ENCODE measurements at places on chromosomes 1 and 21. TPM values are rescaled to one million over a fixed set of nuclear protein-coding genes. Genes with fewer than 3 reads are reported as not detected.

DNA sequence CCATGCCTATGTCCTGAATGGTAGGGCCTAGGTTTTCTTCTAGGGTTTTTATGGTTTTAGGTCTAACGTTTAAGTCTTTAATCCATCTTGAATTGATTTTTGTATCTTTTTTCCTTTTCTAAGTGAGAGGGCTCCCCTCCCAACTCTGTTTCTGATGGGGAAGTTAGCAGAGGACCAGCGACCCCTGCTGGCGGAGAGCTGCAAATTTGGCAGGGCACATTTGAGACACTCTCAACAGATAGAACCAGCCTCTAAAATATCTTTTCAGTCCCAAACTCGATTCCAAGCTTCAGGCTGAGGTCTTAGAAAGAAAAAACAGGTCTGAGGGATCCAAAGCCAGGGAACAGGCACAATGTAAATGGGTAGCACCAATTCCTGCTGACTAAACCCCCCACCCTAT is 32.5 kb downstream of the LRRC3 start:
- DNase-seq, result no peak

DNA sequence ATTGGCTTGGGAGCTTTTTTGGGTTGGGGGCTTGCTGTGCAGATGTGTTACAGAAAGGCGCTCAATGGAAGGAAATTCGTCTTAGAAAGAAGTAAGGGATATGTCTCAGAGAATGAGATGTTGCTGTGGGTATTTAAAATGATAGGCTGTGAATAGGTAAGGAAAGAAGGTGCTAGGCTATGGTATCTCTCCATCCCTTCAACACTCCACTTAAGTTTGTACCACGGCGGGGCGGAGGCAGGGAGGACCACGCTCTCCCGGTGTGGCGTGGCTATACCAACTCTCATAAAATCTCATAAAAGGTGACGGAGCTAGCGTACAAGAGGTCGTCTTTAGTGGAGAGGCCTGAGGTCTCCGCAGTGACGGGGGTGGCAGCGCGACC is 305 bp upstream of the RPS6KC1 start:
- no peak for DNase-seq

DNA sequence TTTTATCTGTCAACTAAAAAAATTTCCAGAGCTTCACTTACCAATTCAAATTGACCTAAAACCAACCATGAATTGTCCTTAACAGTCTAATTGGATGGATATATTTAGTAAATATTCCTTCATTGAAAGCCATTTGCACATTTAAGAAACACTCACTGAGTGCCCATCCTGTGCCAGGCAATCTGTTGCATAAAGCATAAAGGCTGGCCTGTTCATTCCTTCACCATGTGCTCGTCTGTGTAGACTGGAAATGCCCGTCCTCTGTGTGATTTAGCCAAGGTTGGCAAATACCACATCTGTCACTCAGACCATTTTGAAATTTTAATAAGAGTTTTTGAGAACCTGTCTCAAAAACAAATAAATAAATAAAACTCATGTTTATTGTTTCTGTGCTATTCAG is 57.1 kb downstream of the ZNF684 start:
- DNase-seq, result no peak

GRCh38 chr1:228902781-228903433 is 167.6 kb downstream of the RHOU start:
- no peak for DNase-seq

DNA sequence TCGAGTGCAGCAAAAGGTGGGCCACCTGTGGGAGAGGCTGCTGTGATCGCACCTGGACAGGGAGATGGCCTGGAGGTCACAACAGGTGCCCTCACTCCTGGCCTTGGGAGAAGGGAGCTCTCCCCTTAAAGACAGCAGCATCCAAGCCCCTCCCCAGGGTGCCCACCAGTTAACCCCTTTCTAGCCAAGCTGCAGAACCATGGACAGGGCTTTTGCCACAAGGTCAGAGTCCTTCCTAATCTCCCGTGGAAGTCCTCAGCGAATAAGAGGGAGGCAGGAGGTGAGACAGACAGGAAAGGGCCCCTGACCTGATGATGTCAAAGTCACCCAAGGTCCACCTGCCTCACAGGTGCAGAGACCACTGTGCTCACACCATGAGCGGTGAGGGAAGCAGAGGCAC is 1.7 kb downstream of the CNTN2 start:
- DNase-seq, result no peak

DNA sequence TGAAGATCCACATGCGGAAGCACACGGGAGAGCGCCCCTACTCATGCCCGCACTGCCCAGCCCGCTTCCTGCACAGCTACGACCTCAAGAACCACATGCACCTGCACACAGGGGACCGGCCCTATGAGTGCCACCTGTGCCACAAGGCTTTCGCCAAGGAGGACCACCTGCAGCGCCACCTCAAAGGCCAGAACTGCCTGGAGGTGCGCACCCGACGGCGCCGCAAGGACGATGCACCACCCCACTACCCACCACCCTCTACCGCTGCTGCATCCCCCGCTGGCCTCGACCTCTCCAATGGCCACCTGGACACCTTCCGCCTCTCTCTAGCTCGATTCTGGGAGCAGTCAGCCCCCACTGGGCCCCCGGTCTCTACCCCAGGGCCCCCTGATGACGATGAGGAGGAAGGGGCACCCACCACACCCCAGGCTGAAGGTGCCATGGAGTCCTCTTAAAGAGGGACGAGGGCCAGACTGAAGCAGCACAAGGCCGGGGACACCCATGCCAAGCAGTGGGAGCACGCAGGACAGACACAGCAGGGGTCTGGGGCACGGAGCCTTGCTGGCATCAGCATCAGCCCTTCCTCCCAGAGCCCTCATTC is 13.7 kb downstream of the ZBTB7B start:
- DNase-seq, result no peak

DNA sequence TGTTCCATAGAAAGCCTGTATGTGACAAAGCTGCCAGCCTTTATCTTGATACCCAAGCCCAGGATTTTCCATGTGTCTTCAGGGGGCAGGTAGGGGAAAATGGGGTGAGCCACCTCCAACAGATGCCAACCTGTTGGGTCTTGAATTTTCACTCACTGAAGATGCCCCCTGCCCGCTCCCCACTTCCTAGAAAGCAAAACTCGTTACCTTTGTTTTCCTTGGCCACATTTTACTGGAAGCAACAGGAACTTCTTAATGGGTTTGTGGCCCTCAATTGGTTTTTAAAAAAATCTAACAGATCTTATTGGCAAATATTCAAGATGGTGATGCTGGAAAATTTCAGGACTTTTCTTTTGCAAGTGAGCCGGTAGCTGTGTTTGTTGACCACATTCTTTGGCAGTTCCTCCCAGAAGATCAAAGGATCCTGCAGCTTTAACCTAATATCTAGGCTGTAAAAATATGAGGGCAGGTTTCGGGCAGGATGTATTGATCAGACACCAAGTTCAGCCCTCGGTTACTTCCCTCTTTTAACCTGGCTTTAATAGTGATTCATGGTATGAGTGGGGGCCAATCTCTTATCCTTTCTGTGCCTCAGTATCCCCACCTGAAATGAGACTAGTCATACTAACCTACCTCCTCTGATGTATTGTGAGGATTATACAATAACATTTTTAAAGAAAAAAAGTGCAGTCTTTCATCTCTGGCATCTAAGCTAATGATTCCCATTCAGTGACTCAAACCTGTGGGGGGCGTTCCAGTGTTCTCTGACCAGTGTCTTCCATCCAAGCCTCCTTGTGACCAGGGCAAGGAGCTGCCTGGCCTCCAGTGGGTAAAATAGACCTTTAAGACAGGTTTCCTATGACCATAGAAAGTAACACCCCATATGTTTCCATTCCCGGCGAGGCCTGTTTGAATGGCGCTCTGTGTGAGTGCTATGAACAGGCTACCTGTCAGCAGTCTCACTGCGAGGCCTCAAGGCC is 21.3 kb upstream of the GNPAT start:
- DNase-seq, result no peak

DNA sequence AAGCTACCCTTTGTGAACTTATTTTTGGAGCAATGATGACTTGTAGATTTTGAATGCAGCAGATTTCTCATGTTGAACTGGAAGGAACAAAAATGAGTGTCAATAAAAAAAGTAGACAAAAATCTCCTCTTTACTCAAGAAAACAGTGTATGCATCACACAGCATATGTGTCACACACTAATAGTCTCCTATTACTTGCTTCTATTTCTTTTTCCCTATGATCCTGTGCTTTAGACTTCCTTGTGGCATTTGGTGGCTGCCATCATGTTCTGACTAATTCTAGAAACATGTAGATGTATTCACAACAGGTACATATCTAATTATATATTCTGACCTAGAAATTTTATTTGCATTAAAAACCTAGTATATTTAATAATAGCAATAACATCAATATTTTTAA is 14.3 kb downstream of the RC3H1 start:
- DNase-seq, result no peak

GRCh38 chr21:25878344-25878743 is 143.6 kb downstream of the GABPA start:
- DNase-seq, result no peak

DNA sequence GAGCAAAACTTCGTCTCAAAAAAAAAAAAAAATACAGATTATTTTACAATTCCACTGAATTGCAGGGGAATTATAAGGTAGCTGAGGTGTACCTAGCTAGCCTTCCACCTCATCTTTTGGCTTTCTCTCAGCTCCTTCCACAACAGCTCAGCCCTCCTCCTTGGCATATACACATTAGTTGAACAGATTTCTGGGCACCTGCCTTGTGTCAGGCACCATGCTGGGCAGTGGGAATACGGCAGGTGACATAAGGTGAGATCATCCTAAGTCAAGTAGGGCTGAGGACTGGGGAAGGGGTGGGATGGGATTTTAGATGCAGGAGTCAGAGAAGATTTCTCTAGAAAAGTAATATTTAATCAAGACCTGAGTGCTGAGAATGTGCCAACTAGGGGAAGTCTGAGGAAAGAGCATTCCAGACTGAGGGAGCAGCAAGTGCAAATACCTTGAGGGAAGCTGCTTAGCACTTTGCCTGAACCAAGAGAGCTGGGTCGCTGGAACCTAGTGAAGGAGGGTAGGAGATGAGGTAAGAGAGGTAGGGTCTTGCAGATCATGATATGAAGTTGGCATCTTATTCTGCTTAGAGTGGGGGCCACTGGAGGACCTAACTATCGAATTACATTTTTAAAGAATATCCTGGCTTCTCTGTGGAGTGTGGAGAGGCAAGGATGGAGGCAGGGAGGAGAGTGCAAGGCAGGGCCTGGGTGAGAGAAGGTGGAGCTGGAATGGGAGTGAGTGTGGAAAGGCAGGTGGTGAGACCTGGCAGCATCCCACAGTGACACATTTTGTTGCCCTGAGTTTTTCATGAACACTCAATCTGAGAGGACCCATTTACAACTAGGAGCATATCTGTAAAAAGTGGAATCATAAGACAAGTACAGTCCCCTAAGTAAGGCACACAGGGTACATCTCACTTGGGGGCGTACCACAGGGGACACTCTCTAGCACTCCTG is 28.2 kb downstream of the LAMC2 start:
- no peak for DNase-seq

GRCh38 chr1:242065813-242066212 is 66.9 kb upstream of the MAP1LC3C start:
- DNase-seq, result no peak

DNA sequence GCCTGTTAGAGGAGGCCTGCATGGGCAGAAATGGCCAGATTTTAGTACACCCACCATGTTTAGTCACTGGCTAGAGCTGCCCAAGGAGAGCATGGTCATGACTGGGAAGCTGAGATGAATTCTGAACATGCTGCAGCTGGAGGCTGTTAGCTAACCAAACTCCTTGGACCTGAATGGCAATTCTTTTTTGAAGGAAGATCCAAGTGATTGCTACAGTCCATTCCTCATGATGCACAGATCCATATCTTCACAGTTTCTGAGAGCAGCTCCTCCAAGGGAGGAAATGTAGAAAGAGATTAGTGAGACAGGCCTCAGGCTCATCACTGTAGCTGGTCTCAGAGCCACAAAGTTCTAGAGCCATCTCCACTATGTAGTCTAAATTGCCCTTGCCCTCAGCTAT is 11.1 kb downstream of the ZFYVE9 start:
- no peak for DNase-seq

DNA sequence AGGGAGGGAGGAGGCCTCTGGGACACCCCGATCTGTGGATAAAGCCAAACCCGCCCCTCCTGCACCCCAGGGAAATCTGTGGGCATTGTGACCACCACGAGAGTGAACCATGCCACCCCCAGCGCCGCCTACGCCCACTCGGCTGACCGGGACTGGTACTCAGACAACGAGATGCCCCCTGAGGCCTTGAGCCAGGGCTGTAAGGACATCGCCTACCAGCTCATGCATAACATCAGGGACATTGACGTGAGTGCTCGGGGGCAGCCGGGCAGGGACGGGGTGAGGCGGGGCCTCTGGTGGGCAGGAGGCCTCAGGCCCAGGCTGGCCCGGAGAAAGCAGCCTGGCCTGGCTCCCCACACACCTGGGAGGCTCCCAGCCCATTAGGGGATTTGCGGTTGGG is 54.7 kb downstream of the ALPL start:
- DNase-seq, result no peak

- no peak for DNase-seq
Observed at GRCh38 chr1:3759796-3760195, 7.5 kb downstream of the CCDC27 start.

- no peak for DNase-seq
Observed at GRCh38 chr21:45492765-45493164, 49.5 kb downstream of the SLC19A1 start.

- no peak for DNase-seq
Observed at GRCh38 chr1:36339215-36339614, 15.8 kb upstream of the EVA1B start.

DNA sequence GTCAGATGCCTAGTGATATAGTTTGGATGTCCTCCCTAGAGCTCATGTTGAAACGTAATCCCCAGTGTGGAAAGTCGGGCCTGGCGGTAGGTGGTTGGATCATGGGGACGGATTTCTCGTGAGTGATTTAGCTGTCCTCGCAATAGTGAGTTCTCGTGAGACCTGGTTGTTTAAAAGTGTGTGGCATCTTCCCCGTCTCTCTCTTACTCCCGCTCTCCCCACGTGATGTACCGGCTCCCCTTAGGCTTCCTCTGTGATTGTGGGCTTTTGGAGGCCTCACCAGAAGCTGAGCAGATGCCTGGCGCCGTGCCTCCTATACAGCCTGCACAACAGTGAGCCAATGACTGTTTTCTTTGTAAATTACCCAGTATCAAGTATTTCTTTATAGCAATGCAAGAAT is 264.5 kb downstream of the TTLL7 start:
- no peak for DNase-seq

The FHL3 gene
- polyA plus RNA-seq, result 18.9 TPM

The CLCA1 gene
- not detected for polyA plus RNA-seq

The SRSF11 gene
- polyA plus RNA-seq, result 325 TPM

The POU3F1 gene
- 0.79 TPM for polyA plus RNA-seq

The FAM151A gene
- 32.5 TPM for polyA plus RNA-seq

The LBR gene
- 94.6 TPM for polyA plus RNA-seq

The OR2M3 gene
- not detected for polyA plus RNA-seq

The CHRM3 gene
- 7.7 TPM for polyA plus RNA-seq

The TMEM200B gene
- polyA plus RNA-seq, result 16.4 TPM

The RIMKLA gene
- 0.73 TPM for polyA plus RNA-seq

All from renal cortex interstitium (tissue), 15 donors.